ENCODE measurements at places on chromosomes 12 and 14.

GRCh38 chr14:28596391-28596790 lies 170.2 kb upstream of the FOXG1 start:
- DNase-seq = peak; percentile 70

- DNase-seq = no peak
These were observed 22.2 kb downstream of the DAD1 start for GRCh38 chr14:22566845-22567244.

GRCh38 chr12:8544295-8544694 lies 3.6 kb upstream of the CLEC4E start:
- DNase-seq = no peak

DNA sequence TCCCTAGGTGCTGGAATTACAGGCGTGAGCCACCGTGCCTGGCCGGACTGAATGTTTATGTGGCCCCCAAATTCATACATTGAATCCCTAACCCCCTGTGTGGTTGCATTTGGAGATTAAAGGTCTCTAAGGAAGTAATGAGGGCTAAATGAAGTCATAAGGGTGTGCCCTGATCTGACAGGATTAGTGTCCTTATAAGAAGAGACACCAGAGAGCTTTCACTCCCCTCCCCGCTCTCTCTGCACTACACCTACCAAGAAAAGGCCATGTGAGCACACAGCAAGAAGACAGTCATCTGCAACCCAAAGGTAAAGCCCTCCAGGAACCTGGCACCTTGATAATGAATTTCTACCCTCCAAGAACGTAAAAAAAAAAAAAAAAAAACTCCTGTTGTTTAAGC lies 212.1 kb upstream of the CAND1 start:
- DNase-seq = no peak

GRCh38 chr14:30796707-30797106 lies 77.7 kb upstream of the COCH start:
- no peak for DNase-seq

DNA sequence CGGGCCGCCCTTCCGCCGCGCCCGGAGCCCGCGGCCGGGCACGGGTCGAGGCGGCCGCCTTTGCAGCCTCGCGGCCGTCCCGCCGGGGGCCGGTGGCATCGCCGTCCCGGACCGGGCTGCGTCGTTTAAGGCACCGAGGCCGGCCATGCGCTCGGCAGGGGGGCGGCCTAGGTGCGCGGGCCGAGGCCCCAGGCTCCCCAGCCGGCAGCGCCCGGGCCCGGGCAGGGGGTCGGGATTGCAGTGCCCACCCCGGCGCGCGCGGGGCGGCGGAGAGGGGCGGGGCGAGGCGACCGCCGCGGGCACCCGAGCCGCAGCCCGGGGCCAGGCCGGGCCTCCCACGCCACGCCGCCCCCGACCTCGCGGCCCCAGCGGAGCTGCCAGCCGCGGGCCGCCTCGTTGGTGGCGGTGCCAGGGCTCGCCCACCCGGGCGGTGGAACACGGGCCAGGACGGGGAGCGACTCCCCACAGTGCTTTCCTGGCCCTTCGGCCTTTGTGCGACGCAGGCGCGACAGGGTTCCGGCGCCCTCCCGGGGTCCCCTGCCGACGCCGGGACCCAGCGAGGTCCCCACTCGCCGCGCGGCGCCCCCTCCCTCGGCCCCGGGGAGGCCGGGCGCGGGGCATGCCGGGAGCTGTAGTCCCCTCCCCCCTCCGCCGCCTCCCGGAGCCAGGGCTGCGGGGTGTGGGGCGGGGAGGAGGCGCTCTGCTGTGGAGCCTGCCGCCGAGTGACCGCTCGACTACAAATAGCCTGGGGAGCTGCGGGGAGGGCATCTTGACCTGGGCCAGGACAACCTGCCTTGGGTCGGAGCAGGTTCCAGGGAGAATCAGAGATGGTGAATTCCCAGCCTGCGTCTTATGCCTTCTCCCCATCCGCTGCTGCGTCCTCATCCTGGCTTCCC lies 769 bp downstream of the FKBP4 start:
- peak; percentile 31 for DNase-seq

GRCh38 chr14:81478446-81478845 lies 55.2 kb downstream of the SEL1L start:
- DNase-seq = no peak

DNA sequence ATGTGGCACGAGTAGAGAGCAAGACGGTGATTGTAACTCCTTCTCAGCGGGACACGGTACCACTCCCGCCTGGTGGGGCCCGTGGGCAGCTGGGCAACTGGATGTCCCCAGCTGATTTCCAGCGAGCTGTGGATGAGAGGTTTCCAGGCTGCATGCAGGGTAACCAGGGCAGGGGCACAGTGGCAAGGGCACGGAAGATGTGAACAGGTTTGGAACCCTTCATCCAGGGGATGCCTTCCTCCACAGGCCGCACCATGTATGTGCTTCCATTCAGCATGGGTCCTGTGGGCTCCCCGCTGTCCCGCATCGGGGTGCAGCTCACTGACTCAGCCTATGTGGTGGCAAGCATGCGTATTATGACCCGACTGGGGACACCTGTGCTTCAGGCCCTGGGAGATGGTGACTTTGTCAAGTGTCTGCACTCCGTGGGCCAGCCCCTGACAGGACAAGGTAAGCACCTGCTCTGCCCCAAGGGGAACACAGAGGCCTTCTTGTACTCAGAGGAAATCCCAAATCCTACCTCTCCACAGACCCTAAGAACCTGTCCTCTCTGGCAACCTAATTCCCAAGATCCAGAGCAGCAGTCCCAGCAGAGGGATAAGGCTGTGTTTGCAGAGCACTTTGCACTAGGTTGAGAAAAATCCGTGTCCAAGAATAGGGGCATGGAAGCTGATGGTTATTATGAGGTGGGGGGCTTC lies 4.3 kb downstream of the PCK2 start:
- DNase-seq = no peak

- peak; percentile 3 for DNase-seq
These were observed 594 bp downstream of the KRAS start for GRCh38 chr12:25249931-25250738.

- DNase-seq = no peak
These were observed 225.6 kb downstream of the GXYLT1 start for GRCh38 chr12:41919048-41919447.

GRCh38 chr14:56878766-56879165 lies 68.5 kb upstream of the OTX2 start:
- DNase-seq = no peak

- no peak for DNase-seq
These were observed 433.8 kb upstream of the DCN start for GRCh38 chr12:91616416-91616815.

GRCh38 chr12:916240-916639 lies 33.3 kb downstream of the RAD52 start:
- no peak for DNase-seq

DNA sequence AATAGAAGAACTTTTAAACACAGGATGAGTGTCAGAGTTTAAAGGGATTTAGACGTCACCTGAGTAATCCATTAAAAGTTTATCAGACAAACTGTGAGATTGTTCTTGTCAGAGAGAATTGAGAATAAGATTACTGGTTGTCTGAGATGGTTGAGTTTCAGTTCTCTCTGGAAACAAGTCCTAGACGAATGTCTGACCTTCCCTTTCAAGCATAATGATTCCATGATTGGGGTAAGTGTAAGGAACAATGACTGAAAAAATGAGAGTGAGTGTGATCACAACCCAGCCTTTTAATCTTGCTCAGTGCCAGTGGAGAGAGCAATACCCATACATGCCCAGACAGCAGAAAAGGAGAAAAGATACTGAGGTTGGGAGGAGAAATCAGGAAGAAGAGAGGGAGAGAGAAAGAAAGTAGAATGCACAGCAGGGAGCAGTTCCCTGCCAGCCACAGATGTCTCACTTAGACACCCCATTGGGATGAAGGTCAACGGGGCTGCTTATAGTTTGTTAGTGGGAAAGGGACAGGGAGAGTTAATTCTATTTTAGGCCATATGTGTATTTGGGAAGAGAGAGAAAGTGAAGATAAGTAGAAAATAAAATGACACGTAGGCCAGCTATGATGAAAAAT lies 4.3 kb downstream of the GRIP1 start:
- DNase-seq = no peak

GRCh38 chr12:15494329-15495046 lies 172.2 kb downstream of the PTPRO start:
- DNase-seq = no peak

DNA sequence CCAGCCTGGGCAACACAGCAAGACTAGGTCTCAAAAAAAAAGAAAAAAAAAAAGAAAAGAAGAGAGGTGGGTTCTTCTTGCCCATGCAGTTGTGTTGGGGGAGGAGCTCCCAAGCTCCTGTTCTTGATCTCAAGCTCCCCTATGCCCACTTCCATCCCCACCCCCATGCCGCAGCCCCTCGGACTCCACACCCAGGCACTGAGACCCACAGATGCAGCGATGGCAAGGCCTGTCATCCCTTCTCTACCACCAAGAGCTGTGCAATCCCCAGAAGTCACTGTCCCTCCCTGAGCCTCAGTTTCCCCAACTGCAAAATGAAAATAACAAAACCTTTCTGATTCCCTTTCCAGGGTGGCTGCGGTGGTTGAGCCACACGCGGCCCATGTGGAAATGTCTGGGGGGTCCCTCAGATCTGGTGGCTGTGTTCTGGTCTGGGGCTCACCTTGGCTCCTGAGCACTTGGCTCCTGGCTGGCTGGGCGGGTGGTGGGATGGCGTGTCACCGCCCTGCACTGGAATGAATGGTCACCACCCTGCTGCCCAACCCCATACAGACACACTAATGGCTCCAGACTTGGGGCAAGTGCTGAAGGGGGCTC lies 22.6 kb upstream of the KIF26A start:
- no peak for DNase-seq

GRCh38 chr12:81942594-81942993 lies 183.4 kb upstream of the PPFIA2 start:
- no peak for DNase-seq

DNA sequence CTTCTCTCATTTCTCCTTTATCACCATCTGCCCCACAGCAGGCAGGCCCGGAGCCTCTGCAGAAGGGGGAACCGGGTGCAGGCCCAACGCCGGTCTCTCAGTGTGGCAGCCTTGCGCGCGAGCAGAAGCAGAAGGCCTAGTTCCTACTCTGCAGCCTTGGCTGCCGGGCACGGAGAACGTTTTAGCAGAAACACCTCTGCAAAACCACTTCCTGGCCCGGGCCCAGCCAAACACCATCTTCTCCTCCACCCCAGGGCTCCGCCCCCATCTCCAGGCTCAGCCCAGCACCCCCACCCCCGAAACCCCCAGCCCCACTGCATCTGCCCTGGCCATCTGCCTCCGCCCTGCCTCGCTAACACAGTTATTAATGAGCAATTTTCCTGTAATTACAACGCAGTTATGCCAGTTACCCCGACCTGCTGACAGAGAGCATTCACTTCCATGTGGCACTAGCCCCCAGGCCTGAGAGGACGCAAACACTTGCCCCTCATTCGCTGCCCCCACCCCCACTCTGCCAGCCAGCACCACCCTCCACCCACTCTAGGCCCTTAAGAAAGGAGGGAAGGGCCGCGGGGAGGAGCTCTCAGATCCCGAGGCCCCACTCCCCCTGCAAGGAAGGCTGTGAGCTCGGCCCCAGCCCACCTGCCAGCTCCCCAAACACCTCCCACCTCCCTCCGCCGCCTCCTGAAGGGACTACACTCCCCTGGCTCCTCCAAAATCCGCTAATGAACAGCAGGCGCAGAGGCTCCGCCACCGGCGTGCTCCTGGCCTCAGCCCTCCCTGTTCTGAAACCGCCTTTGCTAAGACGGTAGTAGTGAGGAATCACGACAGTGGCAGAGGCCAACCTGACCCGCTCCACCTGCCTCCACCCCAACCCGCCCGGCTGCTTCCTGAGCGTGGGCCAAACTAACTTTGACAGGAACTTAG lies 44.7 kb upstream of the FBRSL1 start:
- no peak for DNase-seq

DNA sequence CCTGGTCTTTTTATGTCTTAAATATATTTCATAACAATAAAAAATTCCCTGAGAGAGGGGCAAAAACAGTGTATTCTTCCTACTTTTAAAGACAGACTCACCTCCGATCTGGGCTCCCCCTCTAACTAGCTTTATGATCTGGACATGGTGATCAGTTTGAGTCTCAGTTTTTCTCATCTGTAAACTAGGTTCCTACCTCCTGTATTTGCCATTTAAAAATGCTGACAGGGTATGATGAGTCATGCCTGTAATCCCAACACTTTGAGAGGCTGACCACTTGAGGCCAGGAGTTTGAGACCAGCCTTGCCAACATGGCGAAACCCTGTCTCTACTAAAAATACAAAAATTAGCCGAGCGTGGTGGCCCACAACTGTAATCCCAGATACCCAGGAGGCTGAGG lies 114.8 kb upstream of the LHX5 start:
- no peak for DNase-seq

DNA sequence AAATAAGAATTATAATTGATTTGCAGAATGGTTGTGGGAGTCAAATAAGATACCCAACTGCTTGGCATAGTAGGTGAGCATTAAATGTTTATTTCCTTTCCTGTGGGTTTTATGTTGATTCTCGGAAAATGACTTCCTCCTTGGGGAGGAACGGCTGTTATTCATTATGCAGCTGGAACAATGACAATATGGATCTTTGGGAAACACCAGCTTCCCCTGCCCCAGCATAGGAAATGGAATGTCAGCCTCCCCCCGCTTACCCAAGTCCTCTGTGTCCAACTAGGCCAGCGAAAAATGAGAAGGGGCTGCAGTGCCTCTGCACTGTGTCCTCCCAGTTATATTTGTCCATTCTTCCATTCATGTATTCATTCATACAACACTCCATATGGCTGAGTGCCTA lies 11.7 kb upstream of the CCDC177 start:
- DNase-seq = no peak

- DNase-seq = no peak
These were observed 34.2 kb upstream of the EML1 start for GRCh38 chr14:99758872-99759545.

- no peak for DNase-seq
These were observed 37.3 kb downstream of the PTGER2 start for GRCh38 chr14:52351233-52352060.

DNA sequence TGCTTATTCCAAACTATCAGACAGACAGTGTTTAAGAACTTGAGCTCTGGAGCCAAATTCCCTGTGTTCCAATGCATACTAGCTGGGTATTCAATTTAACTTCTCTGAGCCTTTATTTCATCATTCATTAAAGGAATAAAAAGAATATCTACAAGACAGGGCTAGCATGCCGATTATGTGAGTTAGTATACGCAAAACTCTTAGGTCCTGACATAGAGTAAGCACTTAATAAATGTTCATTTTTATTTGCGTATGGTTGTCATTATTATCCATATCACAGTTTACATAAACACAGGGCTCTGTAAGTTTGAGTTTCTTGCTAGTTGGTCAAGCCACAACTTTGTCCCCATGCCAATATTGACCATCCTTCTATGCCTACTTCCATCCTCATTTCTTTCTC lies 161.5 kb downstream of the NUAK1 start:
- no peak for DNase-seq

- no peak for DNase-seq
These were observed 114.0 kb upstream of the MED13L start for GRCh38 chr12:116391501-116391900.

GRCh38 chr14:21382886-21383847 lies 652 bp downstream of the SUPT16H start:
- DNase-seq = peak; percentile 57

DNA sequence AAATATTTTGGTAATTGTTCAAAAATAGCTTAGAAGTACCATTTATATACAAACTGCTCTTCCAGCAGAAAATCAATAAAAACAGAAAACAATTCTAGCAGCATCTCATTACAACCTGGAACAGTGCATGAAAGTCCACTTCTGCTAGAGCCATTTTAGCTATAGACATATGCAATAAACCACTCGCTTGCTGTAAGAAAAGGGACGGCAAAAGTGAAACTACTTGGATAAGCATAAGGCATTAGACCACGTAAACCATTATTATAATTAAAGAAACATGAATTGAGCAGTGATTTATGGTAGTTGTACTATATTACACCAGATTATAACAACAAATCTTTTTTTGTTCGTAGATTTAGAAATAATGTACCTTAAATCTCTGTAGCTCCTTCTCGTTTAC lies 48.7 kb downstream of the LRIG3 start:
- no peak for DNase-seq
